RWPE2 (cell line): ENCODE measurements at places on chromosomes 16 and 17.

DNA sequence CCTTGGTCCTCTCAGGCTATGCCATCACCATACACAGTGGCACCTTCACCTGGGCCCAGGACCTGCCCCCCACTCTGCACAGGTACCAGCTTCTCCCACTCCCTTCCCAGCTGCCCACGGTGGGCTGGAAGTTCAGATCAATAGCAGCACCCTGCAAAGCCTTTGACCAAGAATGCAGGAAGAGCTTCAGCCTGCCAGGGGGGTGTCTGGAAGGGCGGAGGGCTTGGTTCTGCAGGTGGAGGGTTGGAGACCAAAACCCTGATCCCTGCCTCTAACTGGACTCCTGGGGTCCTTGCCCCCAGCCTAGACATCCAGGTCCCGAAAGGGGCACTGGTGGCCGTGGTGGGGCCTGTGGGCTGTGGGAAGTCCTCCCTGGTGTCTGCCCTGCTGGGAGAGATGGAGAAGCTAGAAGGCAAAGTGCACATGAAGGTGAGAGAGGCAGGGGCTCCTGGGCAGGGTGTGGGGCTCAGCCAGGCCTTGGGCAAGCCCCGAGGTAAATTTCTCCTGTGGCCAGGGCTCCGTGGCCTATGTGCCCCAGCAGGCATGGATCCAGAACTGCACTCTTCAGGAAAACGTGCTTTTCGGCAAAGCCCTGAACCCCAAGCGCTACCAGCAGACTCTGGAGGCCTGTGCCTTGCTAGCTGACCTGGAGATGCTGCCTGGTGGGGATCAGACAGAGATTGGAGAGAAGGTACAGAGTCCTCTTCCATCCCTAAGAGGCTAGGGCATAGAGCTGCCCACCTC lies 34.3 kb downstream of the ABCC3 start:
- DNase-seq: no peak

DNA sequence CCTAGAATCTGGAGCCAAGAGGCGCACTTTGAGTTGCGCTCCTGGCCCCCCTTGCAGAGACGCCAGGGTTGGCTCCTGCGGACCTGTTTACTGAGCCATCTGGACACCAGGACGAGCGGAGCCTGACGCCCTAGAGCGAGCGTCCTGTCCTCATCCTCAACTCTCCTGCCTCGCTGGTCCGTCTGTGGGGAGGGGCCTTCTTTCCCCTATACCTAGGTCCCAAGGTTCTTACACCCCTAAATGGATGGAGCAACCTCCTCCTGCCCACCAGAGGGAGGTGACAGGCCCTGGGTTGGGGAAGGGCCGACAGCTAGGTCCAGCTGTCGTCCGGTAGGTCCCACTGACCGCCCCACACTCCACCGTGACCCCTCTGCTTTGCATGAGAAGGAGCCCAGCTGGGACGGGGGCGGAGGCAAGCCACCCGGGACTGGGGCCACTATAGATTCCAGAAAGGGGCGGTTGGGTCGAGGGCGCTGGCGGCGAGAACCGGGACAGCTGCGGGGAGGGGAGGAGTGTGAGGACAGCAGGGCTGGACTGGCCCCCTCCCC lies 3.1 kb upstream of the LHX1 start:
- peak; percentile 43 for DNase-seq

DNA sequence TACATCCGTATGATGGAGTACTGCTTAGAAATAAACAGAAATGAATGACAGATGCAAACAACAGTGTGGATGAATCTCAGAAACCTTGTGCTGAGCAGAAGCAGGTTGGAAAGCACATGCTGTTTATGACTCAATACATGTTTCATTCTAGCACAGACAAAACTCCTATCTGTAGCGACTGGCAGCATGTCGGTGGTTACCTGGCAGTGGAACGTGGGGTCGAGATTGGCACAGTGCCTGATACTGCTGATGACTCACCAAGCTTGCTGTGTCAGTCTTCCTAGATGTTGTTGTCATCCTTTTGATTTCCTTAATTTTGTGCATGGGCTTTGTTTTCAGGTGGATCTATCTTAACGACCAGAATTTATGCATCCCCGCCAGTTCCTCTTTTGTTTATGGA lies 62.1 kb downstream of the GAN start:
- no peak for DNase-seq

- DNase-seq: no peak
Observed at GRCh38 chr16:85172455-85173145, 60.3 kb upstream of the CIBAR2 start.

DNA sequence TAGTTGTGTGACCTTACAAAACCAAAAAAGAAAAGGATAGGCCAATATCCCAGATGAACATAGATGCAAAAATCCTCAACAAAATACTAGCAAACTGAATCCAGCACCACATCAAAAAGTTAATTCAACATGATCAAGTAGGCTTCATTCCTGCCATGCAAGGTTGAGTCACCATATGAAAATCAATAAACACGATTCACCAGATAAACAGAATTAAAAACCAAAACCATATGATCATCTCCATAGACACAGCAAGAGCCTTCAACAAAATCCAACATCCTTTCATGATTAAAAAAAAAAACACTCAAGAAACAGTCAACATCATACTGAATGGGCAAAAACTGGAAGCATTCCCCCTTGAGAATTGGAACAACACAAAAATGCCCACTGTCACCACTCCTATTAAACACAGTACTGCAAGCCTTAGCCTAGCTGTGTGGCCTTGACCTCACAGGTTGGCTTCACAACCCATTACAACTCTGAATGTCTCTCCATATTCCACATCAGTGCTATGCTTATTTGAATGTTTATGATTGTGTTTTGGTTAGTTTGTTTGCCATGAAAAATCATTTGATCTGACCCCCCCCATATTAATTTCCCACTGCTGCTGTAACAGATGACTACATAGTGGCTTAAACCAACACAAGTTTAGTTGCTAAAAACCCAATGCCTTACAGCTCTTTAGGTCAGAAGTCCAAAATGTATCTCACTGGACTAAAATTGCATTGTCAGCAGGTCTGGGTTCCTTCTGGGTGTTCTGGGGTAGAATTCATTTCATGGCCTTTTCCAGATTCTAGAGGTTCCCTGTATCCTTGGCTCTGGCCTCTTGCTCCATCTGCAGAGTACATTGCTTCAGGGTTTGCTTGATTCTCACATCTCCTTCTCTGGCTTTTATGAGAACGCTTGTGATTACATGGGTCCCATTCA lies 257.1 kb upstream of the DYNLRB2 start:
- no peak for DNase-seq

- no peak for DNase-seq
Observed at GRCh38 chr17:44363613-44364159, at the start of gene FAM171A2. Gene FAM171A2, minus strand, starts transcription at chr17:44363853. Its CDS starts 139 bp downstream, at chr17:44363714.

GRCh38 chr17:36152639-36153120 lies 23.8 kb downstream of the TBC1D3B start:
- DNase-seq: no peak

DNA sequence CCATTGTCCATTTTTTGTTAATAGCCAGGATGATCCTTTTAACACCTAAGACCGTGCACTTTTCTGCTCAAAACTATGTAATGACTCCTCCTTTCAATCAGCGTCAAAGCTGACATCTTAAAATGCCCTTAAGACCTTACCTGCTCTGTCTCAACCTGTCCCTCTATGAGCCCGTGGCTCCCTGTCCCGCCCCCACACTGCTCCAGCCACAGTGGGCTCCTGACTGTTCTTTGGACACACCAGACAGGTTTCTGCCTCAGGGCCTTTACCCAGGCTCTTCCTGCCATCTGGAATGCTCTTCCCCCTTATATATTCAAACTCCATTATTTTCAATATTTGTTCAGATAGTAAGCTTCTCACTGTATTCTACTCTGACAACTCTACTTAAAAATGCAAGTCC lies 14.1 kb downstream of the CDRT15 start:
- DNase-seq: no peak

DNA sequence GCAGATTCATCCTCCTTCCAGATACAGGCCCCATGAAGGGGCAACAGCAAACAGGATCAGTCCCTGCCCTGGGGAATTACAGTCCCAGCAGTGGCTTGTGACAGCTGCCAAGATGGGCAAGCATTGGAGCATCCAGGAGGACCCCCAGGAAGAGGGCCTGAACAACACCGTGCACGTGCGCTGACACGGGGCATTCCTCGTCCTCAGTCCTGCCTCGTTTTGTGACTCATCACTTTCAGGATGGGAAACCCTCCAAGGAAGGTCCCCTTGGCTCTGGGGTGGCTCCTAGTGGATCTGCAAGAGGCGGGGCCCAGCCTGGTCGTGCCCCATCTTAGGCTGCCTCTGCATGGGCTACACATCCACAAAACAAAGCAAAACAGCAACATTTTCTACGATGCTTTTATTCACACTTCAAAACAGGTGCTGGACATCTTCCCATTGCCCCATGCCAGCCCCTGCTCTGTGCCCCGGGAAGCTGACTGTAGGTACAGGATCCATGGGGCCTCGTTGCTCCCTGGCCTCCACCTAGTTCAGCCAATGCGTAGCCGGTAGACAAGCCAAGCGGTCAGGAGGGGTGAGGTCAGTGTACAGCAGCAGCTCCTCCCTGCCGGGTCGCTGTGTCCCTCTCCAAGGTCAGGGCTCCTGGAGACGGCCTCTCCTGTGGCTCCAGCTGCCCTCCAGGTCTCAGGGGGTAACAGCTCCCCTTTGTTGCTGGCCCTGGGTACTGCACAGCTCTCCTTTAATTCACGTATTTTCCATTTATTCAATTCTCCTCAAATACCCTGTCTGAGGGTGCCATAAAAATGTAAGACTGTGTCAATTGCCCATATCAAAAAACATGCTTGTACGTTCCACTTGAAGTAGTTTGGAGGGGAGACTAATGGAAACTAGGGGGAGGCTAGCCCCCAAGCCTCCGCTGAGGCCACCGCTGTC lies 32.2 kb downstream of the ACTG1 start:
- DNase-seq: no peak

DNA sequence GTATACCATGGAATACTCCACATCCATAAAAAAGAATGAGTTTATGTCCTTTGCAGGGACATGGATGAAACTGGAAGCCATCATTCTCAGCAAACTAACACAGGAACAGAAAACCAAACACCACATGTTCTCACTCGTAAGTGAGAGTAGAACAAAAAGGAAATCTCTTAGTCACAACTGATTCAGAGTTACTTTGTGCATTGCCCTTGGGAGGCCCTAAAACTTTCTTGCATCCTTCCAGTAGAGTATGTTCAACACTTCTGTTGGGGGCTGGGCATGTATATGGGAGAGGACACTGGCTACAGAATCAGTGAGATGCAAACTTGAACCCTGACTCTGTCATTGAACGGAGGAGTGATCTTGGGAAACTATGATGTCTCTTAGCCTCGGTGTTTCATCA lies 147.4 kb upstream of the IRX5 start:
- DNase-seq: no peak

DNA sequence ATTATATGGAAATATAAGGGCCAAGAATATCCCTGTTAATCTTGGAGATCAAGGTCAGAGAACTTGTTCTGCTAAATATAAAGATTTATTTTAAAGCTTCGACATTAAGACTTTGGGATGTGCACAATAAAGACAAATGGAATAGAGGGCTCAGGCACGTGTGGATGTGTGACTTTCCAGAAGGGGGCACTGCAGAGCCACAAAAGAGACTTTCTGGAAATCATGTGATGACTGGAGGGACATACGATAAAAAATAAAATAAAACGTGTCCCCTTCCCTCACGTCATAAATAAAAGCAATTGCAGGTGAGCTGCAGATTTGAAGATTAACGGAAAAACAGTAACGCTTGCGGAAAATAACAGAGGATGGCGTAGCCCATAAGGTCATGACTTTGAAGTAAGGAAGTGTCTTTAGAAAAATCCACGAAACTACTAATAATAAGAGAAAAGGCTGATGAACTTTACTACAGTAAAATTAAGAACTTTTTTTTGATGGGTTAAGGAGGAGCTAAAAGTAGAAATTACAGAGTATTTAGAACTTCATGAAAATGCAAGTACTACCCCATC lies 9.4 kb upstream of the ENGASE start:
- no peak for DNase-seq

DNA sequence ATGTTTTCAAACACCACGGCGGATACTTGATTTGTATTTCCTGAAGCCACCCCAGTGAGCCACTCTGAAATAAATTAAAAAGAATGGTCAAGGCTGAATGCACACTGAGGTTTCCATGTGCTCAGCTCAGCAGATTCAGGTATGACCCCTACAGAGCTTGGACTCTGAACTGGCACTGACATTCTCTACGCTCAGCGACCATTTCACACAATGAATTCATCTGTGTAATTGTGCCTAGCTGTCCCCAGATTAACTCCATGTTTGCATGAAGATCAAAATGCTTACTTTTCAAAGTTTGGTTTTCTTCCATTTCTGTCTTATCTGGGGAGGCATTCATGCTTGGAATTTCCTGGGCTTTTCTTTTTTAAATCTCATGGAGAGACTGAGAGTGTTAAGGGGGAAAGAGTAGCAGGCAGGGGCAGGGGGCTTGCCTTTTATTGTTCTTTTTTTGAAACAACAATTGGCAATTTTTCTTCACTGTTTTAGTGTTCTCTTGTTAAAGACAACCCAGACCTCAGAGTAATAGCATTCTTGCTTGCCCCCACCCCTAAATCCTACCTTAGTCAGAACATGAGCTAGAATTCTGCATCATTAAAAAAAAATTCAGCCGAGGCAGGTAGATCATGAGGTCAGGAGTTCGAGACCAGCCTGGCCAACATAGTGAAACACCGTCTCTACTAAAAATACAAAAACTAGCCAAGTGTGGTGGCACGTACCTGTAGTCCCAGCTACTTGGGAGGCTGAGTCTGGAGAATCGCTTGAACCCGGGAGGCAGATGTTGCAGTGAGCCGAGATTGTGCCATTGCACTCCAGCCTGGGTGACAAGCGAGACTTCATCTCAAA lies 85.5 kb upstream of the HNF1B start:
- DNase-seq: no peak

DNA sequence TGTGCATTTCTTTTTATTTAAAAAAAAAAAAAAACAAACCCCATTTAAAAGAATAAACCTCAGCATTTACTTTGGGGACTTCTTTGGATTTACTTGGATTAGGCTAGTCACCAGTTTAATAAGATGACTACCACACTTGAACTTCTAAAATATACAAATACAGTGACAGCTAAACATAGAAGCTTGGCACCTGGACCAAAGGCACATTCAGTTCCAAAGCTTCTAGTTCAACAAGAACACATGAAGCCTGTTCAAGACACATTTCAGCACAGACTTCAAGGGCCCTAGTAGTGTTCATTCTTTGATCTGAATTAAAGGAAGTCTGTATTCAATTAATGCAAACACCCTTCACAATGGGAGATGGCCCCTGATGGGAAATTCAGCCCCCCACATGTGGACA lies 11.6 kb upstream of the ROGDI start:
- DNase-seq: no peak

DNA sequence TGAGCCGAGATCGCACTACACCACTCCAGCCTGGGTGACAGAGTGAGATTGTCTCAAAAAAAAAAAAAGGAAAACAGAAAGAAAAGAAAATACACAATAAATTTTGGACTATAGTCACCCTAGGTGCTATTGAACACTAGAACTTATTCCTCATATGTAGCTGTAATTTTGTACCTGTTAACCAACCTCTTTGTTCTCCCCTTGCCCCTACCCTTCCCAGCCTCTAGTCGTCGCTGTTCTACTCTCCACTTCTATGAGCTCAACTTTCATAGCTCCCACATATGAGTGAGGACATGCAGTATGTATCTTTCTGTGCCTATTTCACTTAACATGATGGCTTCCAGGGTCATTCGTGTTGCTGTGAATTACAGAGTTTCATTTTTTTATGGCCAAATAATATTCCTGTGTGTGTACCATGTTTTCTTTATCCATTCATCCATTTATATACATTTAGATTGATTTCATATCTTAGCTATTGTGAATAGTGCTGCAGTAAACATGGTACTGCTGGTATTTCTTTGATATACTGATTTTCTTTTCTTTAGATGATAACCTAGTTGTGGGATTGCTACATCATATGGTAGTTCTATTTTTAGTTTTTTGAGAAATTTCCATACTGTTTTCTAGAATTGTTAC lies 28.3 kb downstream of the VPS35L start:
- no peak for DNase-seq

GRCh38 chr16:35906440-35906839 lies 2447.0 kb downstream of the TP53TG3F start:
- DNase-seq: no peak
